ENCODE measurements at places on chromosomes 4 and X. TPM values are rescaled to one million over a fixed set of nuclear protein-coding genes. Genes with fewer than 3 reads are reported as not detected.

UGT2A1 gene
- not detected for total RNA-seq

- H3K27ac ChIP-seq: no peak overlapping the region
- H3K27me3 ChIP-seq: no peaks in the 10 kb centered on the region
- H3K36me3 ChIP-seq: no peaks in the 10 kb centered on the region
- no peaks in the 10 kb centered on the region for H3K4me1 ChIP-seq
- no peak overlapping the region for H3K4me3 ChIP-seq
Measured at GRCh38 chr4:155694100-155694785, 27.6 kb downstream of the GUCY1A1 start.

XAGE1A gene
- total RNA-seq: not detected

GPC3 gene
- total RNA-seq: 0.39 TPM

- H3K27me3 ChIP-seq: no peaks in the 10 kb centered on the region
Measured at GRCh38 chr4:39548425-39549067, 21.3 kb upstream of the UGDH start.

GRCh38 chr4:39227906-39228305 lies 45.6 kb downstream of the WDR19 start:
- no peaks in the 10 kb centered on the region for H3K27me3 ChIP-seq
- no peak overlapping the region for H3K4me3 ChIP-seq
- H3K36me3 ChIP-seq: peaks cover 7% of the 10 kb centered on the region
- peaks cover under 1% of the 10 kb centered on the region for H3K4me1 ChIP-seq
- DNase-seq: no peak

HNRNPH2 gene
- total RNA-seq: 43.2 TPM

RPGR gene
- total RNA-seq: 34.7 TPM

- peak within 1 kb of the TSS; percentile 97 for H3K27ac ChIP-seq
- H3K4me1 ChIP-seq: peaks cover 44% of the 10 kb centered on the region
- no peaks in the 10 kb centered on the region for H3K27me3 ChIP-seq
Measured at GRCh38 chr4:2417765-2418649, at the start of gene ZFYVE28. ZFYVE28 (minus strand) TSS chr4:2418645; CDS start chr4:2418323, 322 bp downstream.

GAGE1 gene
- total RNA-seq: not detected

DNA sequence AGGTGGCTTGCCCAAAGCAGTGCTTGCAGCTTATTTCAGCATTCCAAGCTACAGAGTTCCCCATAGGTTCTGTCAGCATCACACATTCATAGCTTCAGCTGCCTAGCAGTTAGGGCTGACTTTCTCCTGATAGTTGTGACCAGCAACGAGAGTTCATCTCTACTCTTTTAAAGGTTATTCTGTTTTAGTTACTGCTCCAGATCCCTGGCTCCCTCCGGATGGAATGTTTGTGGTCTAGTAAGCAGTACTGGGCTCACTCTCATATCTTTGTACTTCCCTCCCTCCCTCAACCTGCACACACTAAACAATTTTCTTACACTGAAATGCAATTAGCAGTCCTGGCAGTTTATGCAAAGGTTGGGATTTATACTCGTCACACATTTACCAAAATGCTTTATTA lies 43.9 kb downstream of the PTTG2 start:
- H3K4me1 ChIP-seq: peaks cover 20% of the 10 kb centered on the region
- no peak for DNase-seq
- H3K27ac ChIP-seq: no peak overlapping the region
- no peak overlapping the region for H3K4me3 ChIP-seq
